Memory B cell (primary cell): ENCODE measurements at places on chromosomes 7 and 10.

DNA sequence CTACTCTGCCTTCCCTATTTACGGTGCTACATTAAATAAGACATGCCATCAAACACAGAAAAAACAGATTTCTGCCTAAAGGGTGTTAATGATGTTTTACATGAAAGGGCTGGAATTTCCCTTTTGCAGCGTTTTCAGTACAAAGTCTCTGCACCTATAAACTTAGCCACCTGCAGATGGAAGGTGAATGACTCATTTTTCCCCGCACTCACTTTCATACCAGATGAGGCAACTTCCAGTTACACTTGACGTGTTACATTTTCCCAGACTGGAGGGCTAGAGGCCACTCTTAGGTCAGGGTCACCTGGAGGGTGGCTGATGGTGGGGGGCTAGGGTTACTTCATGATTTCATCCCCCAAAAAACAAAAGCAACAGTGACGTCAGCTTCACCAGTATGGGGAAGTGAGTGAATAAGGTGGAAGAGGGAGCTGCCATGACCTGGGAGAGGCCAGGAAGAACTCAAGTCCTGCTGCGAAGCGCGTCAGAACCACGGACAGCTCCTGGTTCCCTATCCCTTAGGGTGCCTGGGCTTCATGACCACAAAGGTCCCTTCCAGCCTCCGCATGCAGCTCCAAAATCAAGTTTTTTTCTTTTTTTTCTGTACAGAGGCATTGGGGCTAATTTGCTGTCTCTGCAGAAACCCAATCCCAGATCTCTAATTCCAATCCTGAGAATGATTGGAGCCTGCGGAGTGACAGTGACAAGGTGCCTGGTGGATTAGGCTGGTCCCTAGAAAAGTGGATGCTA, 94.0 kb downstream of the ADARB2 start:
- H3K36me3 ChIP-seq, result no peaks in the 10 kb centered on the region
- no peak for DNase-seq
- peaks cover 15% of the 10 kb centered on the region for H3K27me3 ChIP-seq
- H3K4me3 ChIP-seq, result no peak overlapping the region

- no peak overlapping the region for H3K27ac ChIP-seq
- no peak overlapping the region for H3K4me3 ChIP-seq
- H3K4me1 ChIP-seq, result peaks cover 3% of the 10 kb centered on the region
- H3K36me3 ChIP-seq, result no peaks in the 10 kb centered on the region
These were observed 1404.2 kb upstream of the CELF2 start for GRCh38 chr10:9613338-9614075.

DNA sequence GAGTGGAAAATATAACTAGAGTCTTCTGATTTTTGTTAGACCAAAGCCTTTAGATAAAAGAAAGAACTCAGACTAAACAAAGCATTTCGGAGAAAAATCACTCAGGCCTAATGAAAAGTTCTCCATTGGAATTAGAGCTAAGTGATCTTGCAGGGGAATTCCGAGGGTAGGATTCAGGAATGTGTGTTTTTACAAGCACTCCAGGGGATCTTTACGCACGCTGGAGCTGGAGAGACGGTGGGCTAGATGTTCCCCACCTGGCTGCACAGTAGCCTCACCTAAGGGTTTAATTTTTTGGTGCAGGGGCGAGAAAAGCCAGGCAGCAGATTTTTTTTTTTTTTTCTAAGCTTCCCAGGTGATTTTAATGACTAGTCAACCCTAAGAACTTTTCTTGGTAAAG, 7.9 kb upstream of the PAPSS2 start:
- no peak overlapping the region for H3K4me3 ChIP-seq
- no peak for DNase-seq
- no peaks in the 10 kb centered on the region for H3K36me3 ChIP-seq
- H3K27me3 ChIP-seq, result peaks cover 13% of the 10 kb centered on the region

DNA sequence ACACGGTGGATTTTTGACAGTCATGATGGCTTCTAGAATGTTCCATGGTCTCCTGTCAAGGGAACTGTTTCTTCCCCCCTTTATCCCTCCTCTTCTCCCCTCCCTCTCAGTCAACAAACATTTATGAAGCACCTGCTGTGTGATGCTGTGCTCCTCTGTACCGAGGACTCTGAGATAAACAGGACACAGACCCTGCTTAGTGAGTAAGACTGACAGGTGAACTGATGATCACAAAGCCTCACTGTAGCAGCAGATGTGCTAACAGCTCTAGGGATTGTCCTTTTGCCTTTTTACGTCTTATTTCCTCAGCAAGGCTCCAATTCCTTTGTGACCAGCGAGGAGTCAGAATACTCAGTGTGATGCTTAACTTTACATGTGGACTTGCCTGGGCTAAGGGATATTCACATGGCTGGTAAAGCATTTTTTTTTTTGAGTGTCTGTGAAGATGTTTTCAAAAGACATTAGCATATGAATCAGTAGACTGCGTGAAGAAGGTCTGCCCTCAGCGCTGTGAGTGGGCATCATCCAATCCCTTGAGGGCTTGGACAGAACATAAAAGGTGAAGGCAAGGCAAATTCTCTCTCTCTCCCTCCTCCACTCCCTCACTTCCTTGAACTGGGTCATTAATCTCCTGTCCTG, 170.1 kb downstream of the ADRA2A start:
- no peak overlapping the region for H3K4me3 ChIP-seq
- no peaks in the 10 kb centered on the region for H3K4me1 ChIP-seq
- H3K27me3 ChIP-seq, result peaks cover 10% of the 10 kb centered on the region
- no peaks in the 10 kb centered on the region for H3K36me3 ChIP-seq
- H3K27ac ChIP-seq, result no peak overlapping the region
- DNase-seq, result no peak

DNA sequence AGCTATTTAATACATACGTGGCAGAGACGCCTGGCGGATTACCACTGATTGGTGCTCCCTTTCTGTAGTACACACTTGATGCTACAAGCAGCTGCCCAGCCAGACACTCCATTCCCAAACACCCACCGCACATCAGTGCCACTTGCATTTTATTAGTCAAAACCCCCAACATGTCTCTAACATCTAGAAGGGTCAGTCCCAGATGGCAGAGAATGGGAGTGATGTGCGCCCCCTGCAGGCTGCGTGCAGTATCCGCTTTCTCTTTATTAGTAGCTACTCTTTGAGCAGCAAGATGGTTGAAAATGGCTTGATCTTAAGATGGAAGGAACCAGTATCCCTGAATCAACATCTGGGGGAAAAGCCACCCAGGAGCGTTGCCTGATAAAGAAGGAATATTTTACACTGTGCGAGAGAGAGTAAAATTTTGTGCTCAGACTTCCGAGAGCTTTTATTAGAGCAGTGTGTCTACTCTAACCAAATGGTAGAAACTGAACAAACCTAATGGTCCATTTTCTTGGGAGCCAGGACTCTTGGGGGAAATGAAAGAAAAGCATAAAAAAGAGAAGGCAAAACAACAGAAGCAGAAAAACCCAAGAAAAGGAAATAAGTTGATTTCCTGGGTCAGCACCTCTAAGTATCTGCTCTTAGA, 78.3 kb downstream of the ST8SIA6 start:
- H3K4me1 ChIP-seq, result peaks cover 2% of the 10 kb centered on the region
- DNase-seq, result peak; percentile 11
- H3K27ac ChIP-seq, result no peak overlapping the region

- H3K4me1 ChIP-seq, result peaks cover 9% of the 10 kb centered on the region
- H3K36me3 ChIP-seq, result no peaks in the 10 kb centered on the region
- DNase-seq, result no peak
- H3K4me3 ChIP-seq, result no peak overlapping the region
These were observed 12.5 kb upstream of the ZNF487 start for GRCh38 chr10:43424416-43424815.

DNA sequence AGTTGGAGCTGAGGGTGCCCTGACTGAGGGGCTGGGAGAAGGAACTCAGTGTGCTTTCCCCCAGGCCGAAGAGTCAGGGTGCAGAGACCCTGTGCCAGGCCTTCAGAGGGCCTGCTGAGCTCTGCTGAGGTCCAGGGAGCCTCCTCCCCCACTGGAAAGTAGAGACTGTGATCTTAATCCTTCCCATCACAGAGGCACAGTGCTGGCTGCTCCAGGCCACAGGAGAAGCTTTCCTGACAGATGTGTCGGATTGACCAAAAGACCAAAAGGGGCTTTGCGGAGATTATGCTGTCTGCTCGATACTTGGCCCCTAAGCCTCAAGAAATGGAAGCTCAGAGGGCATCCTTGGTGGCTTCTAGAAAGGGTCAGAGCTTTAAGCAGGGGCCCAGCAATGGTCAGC, 32.9 kb upstream of the BTRC start:
- peaks cover 15% of the 10 kb centered on the region for H3K27me3 ChIP-seq
- H3K4me1 ChIP-seq, result no peaks in the 10 kb centered on the region
- DNase-seq, result no peak
- H3K4me3 ChIP-seq, result no peak overlapping the region
- H3K36me3 ChIP-seq, result no peaks in the 10 kb centered on the region
- no peak overlapping the region for H3K27ac ChIP-seq

- no peak overlapping the region for H3K4me3 ChIP-seq
- H3K27me3 ChIP-seq, result peaks cover 18% of the 10 kb centered on the region
- H3K36me3 ChIP-seq, result no peaks in the 10 kb centered on the region
- no peaks in the 10 kb centered on the region for H3K4me1 ChIP-seq
- H3K27ac ChIP-seq, result no peak overlapping the region
These were observed 233.2 kb upstream of the PRKCQ start for GRCh38 chr10:6813306-6813705.

DNA sequence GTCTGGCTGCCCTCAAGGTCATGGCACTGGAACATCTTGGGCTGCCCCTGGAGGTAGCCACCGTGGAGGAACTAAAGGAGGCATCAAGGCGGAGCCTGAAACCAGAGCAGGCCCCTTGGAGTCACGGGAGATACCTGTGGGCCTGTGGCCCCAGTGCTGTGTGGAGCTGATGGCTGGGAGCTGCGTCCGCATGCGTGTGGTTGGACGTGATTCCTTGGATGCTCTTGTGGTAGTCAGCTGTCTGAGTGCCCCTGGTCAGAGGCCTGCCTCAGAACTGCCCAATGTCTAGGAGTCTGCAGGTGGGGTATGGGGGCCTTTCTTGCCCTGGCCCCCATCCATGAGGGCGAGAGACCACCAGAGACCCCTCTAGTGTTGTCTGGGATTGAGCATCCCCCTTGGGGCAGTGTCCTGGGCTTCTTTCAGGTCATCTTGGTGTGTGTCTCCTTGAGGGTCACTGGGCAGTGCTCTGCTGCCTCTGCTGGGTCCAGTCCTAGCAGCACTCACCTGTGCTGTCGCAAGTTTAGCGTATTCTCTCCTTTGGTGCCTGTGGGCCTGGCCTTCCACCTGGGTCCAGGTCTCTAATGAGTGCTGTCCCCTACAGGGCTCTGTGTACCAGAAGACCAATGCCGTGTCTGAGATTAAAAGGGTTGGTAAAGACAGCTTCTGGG, 8.1 kb downstream of the PGAM2 start:
- H3K27me3 ChIP-seq, result no peaks in the 10 kb centered on the region
- H3K27ac ChIP-seq, result peak overlapping the region; percentile 90
- peaks cover 40% of the 10 kb centered on the region for H3K36me3 ChIP-seq
- peak overlapping the region; percentile 79 for H3K4me3 ChIP-seq
- no peak for DNase-seq
- peaks cover 52% of the 10 kb centered on the region for H3K4me1 ChIP-seq

GRCh38 chr7:67438913-67439505, 442.4 kb downstream of the TYW1 start:
- no peak for DNase-seq
- no peaks in the 10 kb centered on the region for H3K4me1 ChIP-seq
- H3K27ac ChIP-seq, result no peak overlapping the region
- H3K36me3 ChIP-seq, result no peaks in the 10 kb centered on the region

DNA sequence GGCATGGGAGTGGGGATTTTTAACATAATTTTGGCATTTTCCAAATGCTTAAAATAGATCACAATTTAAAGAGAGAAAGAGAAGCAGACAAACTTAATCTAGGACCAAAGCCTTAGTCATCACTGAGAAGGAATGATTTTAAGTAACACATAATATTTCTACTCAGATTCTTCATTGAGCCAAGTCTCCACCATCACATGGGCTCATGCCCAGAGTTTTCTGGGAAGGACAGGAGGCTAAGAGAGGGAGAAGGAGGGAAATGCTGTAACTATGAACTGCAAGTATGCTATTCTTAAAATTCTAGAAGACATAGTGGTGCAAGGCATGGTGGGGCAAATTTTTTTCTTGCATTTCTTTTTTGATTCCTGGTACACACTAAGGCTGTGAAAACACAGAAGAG, 23.8 kb upstream of the UBE2D1 start:
- H3K27me3 ChIP-seq, result peaks cover 7% of the 10 kb centered on the region
- no peak overlapping the region for H3K27ac ChIP-seq
- DNase-seq, result no peak
- no peaks in the 10 kb centered on the region for H3K4me1 ChIP-seq
- H3K36me3 ChIP-seq, result no peaks in the 10 kb centered on the region
- H3K4me3 ChIP-seq, result no peak overlapping the region

GRCh38 chr10:128854963-128855362, 612.1 kb upstream of the MGMT start:
- no peaks in the 10 kb centered on the region for H3K4me1 ChIP-seq
- no peak overlapping the region for H3K27ac ChIP-seq
- H3K27me3 ChIP-seq, result peaks cover 3% of the 10 kb centered on the region
- no peaks in the 10 kb centered on the region for H3K36me3 ChIP-seq
- H3K4me3 ChIP-seq, result no peak overlapping the region

- H3K27me3 ChIP-seq, result peaks cover 33% of the 10 kb centered on the region
- no peaks in the 10 kb centered on the region for H3K36me3 ChIP-seq
- peak within 1 kb of the TSS; percentile 42 for H3K4me3 ChIP-seq
- H3K4me1 ChIP-seq, result peaks cover 9% of the 10 kb centered on the region
- DNase-seq, result no peak
- H3K27ac ChIP-seq, result no peak within 1 kb of the TSS
These were observed at the start of gene NAT16 for GRCh38 chr7:101180130-101180755. Gene NAT16 (minus strand): TSS chr7:101180293. CDS start chr7:101174807, 5,486 bp downstream.

DNA sequence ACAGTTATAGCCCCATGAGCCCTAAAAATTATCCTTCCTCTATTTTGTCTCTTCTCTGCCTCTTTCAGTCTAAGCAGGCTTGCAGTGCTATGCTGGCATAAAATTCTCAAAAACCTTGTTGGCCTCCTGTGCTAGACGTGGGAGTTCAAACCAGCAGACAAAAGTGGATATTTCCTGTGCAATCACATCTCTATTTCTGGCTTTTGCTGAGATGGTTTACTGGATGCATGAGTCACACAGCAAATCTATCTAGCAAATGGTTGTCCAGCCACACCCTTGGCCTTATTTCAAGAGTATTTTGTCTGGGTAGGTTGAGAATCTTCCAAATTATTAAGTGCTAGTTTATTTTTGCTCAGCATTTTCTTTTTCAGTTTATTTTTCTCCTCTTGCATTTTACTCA, 370.8 kb downstream of the CDC14C start:
- no peaks in the 10 kb centered on the region for H3K4me1 ChIP-seq
- H3K36me3 ChIP-seq, result no peaks in the 10 kb centered on the region
- no peak overlapping the region for H3K27ac ChIP-seq
- no peak overlapping the region for H3K4me3 ChIP-seq
- no peaks in the 10 kb centered on the region for H3K27me3 ChIP-seq
